ENCODE measurements at places on chromosomes 6 and 20.

DNA sequence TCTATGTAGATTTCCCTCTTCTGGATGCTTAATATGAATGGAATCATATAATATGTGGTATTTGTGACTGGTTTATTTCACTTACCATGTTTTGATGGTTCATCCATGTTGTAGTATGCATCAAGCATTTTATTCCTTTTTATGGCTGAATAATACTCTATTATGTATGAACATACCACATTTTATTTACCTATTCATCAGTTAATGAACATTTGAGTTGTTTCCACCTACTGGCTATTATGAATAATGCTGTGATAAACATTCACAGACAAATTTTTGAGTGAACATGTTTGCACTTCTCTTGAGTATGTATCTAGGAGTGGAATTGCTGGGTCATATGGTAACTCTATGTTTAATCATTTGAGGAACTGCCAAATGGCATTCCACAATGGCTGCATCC lies 14.9 kb upstream of the ZNF451 start:
- no peak for DNase-seq

- DNase-seq, result no peak
Measured at GRCh38 chr6:153170511-153170910, 39.4 kb upstream of the RGS17 start.

GRCh38 chr6:20366082-20366830 lies 35.4 kb upstream of the E2F3 start:
- no peak for DNase-seq

DNA sequence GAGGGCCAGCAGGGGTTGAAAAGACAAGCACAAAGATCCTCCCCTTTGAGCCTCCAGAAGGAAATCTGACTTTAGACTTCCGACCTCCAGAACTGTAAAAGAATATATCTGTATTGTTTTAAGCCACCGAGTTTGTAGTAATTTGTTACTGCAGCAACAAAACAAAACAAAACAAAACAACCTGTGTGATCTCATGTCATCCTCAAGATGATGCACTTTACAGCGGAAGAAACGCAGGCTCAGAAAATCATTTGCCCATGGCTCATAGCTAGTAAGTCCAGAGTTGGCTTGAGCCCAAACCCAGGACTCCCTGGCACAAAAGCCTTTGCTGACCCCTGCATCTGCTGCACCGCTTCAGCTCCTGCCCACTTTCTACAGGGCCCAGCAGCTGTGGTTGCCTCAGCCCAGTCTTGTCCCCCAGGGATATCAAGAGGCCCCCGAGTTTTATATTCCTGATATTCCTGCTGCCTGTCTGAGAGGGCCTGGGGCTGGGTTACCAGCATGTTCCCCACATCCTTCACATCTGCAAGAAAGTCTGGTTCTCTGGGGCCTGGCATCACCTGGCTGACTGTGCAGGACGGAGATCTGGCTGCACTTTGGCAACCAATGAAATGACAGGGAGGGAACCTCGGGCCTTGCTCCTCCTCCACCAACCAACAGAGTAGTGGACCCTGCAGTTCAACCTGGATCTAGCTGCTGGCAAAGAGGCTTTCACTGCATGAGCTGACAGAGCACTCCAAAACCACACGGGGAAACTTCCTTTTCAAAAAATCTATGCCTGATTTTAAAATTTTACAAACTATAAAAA lies 56.9 kb downstream of the JPH2 start:
- peak; percentile 83 for DNase-seq

- no peak for DNase-seq
Measured at GRCh38 chr6:24441599-24441904, 38.8 kb downstream of the MRS2 start.

GRCh38 chr6:65148839-65149238 lies 558.2 kb downstream of the EYS start:
- no peak for DNase-seq

- DNase-seq, result no peak
Measured at GRCh38 chr20:41205313-41205712, 68.0 kb downstream of the PLCG1 start.

DNA sequence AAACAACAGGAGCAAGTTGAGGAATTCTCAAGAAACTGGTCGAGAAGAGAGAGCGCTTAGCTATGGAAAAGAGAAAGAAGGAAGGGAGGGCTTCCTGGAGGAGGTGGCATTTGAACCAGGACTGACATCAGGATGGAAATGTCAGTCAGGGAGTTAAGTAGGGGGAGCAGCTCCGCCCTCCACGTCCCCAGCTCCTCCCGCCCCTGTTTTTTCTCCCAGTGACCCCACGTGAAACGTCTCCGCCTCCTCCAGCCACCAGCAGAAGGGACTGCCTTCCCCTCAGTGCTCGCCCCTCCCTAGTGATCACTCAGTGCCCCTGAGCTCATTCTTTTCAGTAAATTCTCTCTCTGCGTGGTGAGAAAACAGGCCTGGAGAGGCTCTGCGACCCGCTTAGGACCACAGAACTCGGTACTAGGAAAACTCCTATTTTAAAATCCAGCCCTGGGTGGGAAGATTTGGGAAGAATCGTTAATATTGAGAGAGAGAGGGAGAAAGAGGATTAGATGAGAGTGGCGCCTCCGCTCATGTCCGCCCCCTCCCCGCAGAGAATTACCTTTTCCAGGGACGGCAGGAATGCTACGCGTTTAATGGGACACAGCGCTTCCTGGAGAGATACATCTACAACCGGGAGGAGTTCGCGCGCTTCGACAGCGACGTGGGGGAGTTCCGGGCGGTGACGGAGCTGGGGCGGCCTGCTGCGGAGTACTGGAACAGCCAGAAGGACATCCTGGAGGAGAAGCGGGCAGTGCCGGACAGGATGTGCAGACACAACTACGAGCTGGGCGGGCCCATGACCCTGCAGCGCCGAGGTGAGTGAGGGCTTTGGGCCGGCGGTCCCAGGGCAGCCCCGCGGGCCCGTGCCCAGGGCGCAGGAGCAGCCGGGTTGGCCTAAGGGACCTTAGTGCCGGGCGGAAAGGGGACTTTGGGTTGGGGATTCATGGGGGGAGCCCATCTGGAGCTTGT lies 4.6 kb downstream of the HLA-DPB1 start:
- DNase-seq, result no peak

- DNase-seq, result no peak
Measured at GRCh38 chr6:43579171-43579570, 3.2 kb downstream of the POLH start.

GRCh38 chr6:149065658-149066556 lies 251.6 kb upstream of the TAB2 start:
- DNase-seq, result no peak

DNA sequence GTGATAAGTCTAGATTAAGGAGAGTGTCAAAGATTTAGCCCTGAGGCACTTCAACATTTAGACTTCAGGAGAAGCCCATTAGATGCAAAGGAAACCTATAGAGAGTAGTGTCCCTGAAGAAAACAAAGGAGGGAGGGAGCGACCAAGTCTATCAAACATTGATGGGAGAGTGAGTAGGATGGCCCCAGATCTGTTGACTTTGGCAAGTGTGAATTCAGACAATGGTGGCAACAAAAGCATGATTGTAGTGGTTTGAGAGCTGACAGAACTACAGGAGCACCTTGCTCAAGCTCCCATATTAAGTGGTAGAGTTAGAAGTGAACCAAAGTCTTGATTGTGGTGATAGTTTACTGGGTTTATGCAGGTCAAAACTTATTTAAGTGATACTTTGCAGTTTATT lies 979 bp upstream of the ABCF1 start:
- no peak for DNase-seq

Data from SJCRH30 (cell line).